ENCODE measurements at places on chromosomes 12 and 14. TPM values are rescaled to one million over a fixed set of nuclear protein-coding genes. Genes with fewer than 3 reads are reported as not detected.

Gene B4GALNT3
- total RNA-seq = 1.4 TPM

Gene TMEM132C
- total RNA-seq = not detected

Gene SALL2
- 0.67 TPM for total RNA-seq

Gene OR10AD1
- total RNA-seq = not detected

Gene C12orf54
- total RNA-seq = not detected

Gene P3H3
- total RNA-seq = 16.4 TPM

Gene ZC2HC1C
- 0.72 TPM for total RNA-seq

Gene SYCP3
- 0.14 TPM for total RNA-seq

Gene MIPOL1
- 29.7 TPM for total RNA-seq

Gene XRCC3
- total RNA-seq = 28.6 TPM

Gene SAV1
- total RNA-seq = 71.8 TPM

Gene KRT7
- total RNA-seq = 23.1 TPM
